ENCODE measurements at places on chromosomes 1 and 21.

DNA sequence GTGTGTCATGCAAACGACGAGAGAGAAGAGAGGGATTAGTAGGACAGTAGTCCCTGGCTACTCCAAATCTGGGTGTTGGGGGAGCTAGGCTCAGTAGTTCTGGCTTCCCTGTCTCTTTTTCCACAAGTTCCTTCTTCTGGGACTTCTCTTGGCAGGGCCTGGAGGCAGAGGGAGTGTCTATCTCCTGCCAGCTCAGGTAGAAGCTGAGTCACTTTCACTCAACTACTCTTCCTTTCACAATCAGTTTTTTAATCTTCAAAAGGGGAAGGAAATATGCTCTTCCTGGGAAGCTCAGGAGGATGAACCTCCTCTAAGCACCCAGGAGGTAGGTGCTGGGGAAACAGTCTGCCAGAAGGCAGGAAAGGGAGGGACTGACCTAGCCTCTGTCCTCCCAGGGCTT lies 35.2 kb upstream of the MAGOH start:
- no peak for DNase-seq

GRCh38 chr21:24590261-24590660 lies 1017.0 kb downstream of the MRPL39 start:
- DNase-seq, result no peak

DNA sequence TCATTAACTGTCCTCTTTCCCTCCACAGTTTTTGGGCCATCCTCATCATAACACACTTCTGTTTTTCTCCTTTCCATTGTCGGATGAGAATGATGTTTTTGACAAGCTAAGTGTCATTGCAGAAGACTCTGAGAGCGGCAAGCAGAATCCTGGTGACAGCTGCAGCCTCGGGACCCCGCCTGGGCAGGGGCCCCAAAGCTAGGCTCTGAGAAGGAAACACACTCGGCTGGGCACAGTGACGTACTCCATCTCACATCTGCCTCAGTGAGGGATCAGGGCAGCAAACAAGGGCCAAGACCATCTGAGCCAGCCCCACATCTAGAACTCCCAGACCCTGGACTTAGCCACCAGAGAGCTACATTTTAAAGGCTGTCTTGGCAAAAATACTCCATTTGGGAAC lies 28.6 kb upstream of the IFNAR1 start:
- DNase-seq, result peak; percentile 78

GRCh38 chr1:229464672-229465071 lies 30.8 kb upstream of the ACTA1 start:
- no peak for DNase-seq

- DNase-seq, result no peak
Measured at GRCh38 chr1:53176452-53177208, 20.0 kb upstream of the CPT2 start.

- DNase-seq, result no peak
Measured at GRCh38 chr1:194067772-194068171, 881.4 kb upstream of the B3GALT2 start.

DNA sequence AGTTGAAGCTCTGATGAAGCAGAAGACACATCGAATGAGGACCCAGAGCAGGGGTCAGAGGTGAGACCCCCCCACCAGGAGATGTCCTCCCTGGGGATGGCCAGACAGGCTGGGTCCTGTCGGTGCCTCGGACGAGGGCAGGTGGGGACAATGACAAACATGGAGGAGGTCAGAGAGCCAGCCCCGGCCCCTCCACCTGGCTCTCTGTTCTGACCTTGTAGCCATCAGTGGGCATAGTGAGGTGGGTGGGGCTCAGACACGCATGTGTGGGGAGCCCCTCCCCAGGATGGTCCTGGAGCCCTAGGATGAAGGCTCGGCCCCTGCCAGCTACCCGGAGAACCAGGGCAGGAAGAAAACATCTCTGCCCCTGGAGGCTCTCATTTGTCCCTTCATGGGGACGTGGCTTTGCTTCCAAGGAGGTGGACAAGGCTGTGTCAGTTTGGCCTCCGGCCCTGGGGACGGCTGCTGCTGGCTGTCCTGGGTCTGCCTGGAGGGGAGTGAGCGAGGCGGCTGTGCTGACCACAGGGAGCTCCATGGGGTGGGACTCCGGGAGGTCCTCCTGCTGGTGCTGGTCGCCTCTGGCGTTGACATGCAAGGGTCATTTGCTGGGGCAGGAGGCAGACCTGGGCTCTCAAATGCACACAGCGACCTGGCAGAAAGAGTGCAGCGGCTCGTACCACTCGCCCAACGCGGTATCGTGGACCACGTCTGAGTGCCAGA lies 2.6 kb downstream of the KRTAP10-6 start:
- no peak for DNase-seq

DNA sequence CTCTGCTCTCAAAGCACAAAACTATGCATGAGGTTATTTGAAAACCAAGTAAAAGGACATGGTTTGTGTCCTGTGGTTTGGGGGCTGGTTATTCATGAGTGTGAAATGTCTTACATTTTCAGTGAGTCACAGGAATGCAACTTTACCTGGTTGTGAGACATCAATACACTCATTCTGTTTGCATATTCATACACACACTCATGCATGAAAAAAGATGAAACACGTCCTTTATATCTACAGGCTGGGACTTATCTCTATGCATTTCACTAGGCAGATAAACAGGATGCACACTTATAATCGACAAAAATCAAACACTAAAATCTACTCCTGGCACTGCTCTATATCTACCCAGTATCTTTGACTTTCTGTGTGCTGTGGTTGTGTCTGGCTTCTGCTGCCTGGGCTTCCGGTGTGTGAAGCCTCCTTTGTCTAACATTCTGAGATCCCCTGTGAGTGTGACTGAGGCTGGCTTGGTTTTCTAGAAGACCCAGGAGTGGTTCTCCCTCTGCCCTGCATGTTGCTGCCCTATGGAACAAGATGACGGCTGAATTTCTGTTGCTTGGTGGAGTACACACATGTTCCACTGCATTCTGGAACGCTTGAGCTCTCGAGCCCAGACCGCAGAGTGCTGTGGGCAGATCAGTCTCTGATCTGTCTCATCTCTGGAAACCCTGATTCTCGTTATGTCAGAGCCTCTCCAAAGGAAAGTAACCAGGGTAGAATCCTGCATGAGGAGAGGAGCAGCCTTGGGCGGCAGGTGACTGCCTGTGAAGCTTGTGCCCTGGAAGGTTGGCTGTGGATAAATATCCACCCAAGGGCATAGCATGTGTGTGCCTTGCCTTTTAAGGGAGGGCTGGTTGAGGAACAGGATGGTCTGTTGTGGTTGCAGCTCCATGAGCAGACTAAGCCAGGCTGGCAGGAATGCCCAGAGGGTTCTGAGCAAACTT lies 19.7 kb upstream of the FASLG start:
- peak; percentile 62 for DNase-seq
